ENCODE measurements at places on chromosomes 4 and X.

GRCh38 chr4:102535398-102536082 is 34.4 kb downstream of the NFKB1 start:
- DNase-seq, result no peak

- no peak for DNase-seq
Measured at GRCh38 chr4:16992566-16993225, 94.3 kb upstream of the LDB2 start.

DNA sequence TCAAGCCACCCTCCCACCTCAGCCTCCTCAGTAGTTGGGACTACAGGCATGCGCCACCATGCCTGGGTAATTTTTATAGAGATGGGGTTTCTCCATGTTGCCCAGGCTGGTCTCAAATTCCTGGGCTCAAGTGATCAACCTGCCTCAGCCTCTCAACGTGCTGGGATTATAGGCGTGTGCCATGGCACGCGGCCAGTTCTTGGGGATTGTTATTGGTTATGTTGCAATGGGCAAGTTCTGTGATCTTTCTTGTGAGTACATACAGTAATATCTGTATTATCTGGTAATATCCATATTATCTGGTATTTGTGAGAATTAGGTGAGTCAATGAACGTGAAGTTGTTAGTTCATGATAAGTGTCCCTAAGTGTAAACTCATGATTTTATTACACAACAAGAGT is 90.3 kb upstream of the TBL1X start:
- DNase-seq, result no peak

- DNase-seq, result no peak
Measured at GRCh38 chrX:68462653-68463052, 29.4 kb upstream of the OPHN1 start.

DNA sequence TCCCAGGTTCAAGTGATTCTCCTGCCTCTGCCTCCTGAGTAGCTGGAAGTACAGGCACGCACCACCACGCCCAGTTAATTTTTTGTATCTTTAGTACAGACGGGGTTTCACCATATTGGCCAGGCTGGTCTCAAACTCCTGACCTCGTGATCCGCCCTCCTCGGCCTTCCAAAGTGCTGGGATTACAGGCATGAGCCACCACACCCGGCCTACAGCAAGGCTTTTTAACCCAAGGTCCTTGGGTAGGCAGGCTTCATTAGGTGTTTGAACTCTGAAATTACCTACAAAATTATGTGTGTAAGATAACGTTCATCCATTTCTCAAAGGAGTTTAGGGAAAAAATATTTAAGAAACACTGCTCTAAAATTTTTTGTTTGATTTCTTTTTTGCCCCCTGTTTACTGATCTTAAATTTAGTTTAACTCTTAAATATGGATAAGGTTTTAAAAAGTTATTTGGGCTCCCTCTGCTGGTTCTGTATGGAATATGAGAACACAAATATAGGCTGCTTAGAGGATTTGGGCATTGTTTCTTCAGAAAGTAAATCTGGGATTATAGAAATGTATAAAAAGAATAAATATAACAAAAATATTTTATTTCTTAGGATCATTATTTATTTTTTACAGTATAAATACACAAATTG is 92.8 kb downstream of the CBR4 start:
- no peak for DNase-seq

DNA sequence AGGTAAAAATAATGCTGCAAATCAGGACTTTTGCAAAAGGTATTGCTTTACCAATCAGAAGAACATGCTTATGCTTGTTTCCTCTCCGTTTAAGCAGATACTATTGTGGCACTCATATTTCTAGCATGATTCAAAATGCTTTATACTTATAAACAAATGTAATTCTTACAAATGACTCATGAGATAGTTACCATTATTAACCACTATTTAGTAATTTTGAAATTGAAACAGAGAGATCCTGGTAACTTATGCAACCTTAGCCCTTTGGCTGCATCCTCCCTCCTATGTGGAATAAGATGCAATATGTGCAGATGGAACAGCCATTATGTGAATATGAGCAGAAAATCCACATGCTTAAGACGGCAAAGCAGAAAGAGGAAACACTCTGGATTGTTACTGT is 164.7 kb downstream of the PCDH18 start:
- DNase-seq, result no peak

- no peak for DNase-seq
Measured at GRCh38 chrX:24294619-24295018, 19.2 kb downstream of the SUPT20HL2 start.

DNA sequence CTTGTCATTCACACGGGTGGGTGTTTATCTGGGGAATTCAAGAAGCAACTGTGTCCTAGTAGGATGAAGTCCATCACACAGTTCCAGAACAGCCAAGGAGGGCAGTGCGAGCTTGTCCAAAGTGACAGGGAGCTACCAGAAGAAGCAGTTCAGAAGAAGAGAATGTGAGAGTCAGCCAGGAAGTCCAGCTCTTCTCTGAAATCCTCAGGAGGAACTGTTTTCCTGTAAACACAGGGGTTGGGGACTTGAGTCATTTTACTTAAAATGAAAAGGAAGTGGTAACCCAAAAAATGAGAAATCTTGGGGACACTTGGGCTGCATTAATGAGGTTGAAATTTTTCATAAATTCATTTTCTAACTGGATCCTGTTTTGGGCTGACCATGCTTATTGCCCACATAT is 8.2 kb upstream of the TLR10 start:
- DNase-seq, result no peak

DNA sequence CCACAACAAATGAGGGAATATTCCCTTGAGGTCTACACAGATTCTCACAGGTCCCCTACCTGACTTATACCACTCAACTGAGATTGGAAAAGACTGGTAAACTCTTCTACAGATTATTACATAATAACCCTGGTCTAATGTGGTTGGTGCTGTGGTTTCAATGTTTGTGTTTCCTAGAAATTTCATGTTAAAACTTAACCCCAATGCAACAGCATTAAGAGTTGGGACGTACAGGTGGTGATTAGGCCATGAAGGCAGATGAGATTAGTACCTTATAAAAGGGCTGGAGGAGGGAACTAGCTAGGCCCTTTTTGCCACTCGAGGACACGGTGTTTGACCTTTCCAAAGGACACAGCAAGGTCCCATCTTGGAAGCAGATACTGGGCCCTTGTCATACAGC is 84.3 kb upstream of the TAPT1 start:
- DNase-seq, result no peak

GRCh38 chr4:10344824-10345223 is 112.4 kb downstream of the ZNF518B start:
- DNase-seq, result no peak
